ENCODE measurements at places on chromosomes 12 and 14. TPM values are rescaled to one million over a fixed set of nuclear protein-coding genes. Genes with fewer than 3 reads are reported as not detected.

The CD163 gene
- polyA plus RNA-seq = not detected

The GZMH gene
- not detected for polyA plus RNA-seq

The BMAL2 gene
- 0.83 TPM for polyA plus RNA-seq

The CD9 gene
- polyA plus RNA-seq = 21.2 TPM

The DENND5B gene
- polyA plus RNA-seq = 30.1 TPM

The AMDHD1 gene
- polyA plus RNA-seq = 4.2 TPM

The VWF gene
- 1.8 TPM for polyA plus RNA-seq

The NINJ2 gene
- 0.92 TPM for polyA plus RNA-seq

Data from Purkinje cell (primary cell).